ENCODE measurements at places on chromosomes 1 and 21. TPM values are rescaled to one million over a fixed set of nuclear protein-coding genes. Genes with fewer than 3 reads are reported as not detected.

- no peak for DNase-seq
Measured at GRCh38 chr1:143748906-143749305, 222.9 kb downstream of the FAM72C start.

Gene MTFR1L
- total RNA-seq = 27.2 TPM

DNA sequence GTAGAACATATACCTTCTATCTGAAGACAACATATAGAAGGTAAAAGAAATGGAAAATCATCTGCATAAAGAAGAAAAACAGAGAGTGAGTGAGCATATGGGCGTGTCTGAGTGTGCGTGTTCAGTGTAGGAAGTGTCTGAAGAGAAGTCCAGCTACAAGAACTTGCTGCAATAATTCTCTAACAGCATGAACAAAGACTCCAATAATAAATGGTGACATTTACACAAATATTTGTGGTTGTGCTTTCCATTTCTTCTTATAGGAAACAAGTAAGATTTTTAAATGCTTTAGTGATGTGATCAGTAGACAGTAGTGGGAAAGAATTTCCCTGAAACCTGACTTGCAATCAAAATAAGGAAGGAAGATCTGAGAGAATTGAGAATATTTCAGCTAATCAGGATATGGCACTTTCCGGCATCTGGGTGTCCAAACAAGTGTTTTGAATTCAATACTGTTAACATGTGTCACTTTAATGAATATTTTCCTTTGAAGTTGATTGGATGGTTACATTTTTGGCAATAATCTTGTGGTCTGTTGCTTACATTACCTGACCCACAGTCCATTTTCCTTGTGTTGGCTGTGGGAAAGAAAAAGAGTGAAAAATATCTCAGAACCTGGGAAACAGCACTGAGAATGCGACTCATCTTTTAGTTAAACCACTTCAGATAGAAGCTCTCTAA lies 154.0 kb downstream of the TGFB2 start:
- DNase-seq = peak; percentile 40

DNA sequence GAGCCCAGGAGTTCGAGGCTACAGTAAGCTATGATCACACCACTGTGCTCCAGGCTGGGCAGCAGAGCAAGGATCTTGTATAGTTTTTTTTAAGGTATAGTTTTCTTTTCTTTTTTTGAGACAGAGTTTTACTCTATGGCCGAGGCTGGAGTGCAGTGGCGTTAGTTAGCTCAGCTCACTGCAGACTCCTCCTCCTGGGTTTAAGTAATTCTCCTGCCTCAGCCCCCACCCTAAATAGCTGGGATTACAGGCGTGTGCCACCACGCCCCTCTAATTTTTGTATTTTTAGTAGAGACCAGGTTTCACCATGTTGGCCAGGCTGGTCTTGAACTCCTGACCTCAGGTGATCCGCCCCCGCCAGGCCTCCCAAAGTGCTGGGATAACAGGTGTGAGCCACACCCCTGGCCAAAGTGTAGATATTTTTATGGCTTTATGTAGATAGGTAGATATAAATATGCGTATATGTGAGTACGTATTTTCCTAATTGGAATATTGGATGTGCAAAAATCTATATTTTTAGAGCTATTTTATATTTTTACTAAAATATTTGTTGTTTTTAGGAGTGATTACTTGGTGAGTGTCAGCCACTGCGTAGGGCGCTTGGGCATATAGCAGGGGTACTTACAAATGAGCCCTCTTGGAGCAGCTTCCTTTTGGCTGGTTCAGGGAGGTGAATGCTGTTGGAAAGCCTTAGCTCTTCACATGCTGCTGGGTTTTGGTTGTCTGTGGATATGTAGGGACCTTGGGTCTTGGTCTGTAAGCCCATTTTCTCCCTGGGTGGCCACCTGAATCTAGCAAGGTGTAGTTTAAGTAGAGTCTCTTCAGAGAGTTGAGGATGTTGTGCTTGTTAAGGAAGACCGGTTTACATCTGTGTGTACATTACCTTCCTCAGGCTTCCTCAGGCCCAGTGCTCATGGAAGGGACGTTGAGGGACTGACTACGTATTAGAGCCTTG lies 9.5 kb downstream of the KDM4A start:
- no peak for DNase-seq

DNA sequence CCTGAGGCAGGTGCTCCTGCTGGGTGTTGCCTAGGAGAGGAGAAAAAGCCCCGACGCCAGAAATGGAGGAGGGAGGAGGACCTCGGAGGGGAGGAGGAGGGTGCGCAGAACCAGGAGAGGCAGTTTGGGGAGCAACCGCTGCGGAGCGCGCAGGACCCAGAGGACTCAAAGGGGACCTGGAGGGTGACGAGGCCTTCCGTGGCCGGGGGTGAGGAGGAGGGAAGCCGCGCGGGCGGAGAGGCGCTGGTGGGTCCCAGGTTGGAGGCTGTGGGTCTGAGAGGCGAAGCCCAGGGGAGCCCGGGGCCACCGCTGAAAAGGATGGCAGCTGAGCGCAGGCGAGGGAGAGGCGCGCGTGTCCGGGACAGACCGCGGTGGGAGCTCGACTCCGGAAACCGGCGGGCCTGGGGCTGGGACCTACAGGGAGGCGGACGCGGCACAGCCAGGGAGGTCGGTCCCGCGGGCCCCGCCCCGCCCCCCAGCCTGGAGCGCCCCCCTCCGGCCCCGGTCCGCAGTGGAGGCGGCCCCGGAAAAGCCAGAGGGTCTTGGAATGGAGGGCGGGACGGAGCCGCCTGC lies 15.1 kb downstream of the RNF223 start:
- DNase-seq = no peak

All from NCI-H460 (cell line).